ENCODE measurements at places on chromosomes 7 and 10.

DNA sequence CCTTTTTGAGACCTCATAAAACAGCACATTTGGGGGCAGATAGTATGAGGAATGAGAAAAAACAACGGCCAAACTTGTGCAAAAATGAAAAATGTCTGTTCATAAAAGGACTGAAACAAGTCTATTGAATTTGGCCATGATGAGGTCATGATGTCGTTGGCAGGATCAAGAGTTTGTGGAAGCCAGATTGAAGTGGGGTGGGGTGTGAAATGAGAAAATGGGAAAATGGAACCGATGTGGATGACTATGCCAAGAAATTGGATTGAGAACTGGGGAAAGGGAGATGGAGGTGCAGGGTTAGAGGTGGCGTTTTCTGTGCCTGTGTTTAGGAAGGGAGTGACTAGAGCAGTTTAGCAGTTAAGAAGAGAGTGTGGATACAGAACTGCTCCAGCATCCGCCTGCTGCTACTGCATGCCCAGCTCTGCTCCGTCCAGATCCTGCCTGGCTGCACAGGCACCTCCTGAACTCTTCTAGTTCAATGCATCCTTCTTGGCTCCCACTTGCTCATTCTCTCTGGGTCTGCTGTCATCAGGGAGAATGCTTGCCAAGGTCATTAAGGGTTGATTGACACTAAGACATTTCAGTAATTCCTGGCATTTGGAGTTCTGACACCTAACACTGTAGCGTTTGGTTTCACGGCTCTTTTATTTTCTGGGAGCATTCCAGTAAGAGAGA is 111.9 kb downstream of the GALNT17 start:
- DNase-seq: no peak

- no peak for DNase-seq
Measured at GRCh38 chr7:42175834-42176723, 60.9 kb downstream of the GLI3 start.

GRCh38 chr10:7491949-7492659 is 81.3 kb upstream of the SFMBT2 start:
- DNase-seq: no peak

- no peak for DNase-seq
Measured at GRCh38 chr7:111855161-111855841, 293.0 kb upstream of the IMMP2L start.

DNA sequence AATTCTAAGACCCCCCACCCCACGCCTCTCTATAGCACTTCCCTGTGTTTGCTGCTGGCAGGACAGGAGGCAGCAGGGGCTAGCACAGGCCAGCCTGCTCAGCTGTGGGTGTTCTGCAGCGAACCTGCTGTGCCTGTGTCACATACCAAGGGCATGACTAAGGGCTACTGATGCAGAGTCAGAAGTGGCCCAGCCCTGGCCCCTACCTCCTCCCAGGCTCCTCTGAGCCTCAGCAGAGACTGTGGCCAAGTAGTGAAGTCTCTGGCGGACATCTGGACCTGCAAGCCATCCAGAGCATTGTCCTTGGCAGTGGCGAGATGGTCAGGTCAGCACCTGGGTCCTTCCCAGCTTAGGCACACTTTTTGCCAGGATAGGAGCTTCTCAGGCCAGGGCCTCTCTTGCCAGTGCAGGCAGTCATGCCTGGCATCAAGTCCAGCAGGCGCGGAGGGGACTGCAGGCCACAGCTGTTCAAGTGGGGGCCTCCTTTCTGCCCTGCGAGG is 116.3 kb upstream of the RET start:
- no peak for DNase-seq

DNA sequence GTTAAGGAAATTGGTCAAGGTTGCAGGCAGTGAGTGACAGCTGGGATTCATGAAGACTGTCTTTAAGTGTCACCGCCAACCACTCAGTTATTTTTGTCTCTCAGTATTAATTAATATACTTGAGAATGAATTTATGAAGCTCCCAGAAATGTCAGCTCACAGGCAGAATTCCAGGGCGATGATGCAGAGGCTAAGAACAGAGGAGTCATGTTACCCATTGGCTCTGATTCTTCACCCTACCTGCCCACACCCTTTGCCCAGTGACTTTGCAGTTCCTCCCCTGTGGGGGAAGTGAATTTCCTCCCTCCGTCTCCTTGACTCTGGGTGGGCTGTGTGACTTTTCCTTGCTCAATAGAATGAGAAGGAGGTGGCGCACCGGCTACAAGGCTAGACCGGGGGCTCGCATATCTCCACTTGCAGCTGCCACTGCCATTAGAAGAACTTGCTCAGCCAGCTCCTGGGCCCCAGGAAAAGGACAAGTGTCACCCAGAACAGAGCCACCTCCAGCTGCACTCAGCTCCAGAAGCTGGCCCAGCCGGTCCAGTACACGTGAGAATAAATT is 157.1 kb upstream of the PRKCQ start:
- no peak for DNase-seq

DNA sequence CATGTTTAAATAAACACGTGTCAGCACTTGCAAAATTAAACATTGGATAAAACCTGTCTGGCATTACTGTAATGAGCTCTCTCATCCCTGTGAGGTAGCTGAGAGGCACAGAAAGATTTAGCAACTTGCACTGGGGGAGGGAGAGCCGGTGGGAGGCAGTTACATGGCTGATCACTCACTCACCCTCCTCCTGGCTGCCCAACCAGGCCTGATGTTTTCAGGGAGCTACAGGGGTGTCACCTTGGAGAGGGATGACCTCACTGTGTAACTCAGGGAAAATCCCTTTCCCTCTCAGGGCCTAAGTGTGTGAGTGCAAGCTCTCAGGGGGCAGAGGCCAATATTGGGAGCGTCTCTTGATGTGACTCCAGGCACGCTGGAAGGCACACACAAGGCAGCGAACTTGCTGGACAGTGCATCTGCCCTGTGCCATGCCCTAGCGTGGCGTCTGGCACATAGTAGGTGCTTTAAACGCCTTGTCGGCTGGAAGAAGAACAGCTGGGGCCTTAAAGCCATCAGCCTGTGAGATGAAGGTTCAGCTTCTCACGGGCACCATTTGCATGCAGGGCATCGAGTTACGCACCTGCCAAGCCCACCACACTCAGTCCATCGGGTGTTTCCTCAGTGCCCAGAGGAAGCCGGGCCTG is 51.1 kb downstream of the ELFN1 start:
- no peak for DNase-seq

DNA sequence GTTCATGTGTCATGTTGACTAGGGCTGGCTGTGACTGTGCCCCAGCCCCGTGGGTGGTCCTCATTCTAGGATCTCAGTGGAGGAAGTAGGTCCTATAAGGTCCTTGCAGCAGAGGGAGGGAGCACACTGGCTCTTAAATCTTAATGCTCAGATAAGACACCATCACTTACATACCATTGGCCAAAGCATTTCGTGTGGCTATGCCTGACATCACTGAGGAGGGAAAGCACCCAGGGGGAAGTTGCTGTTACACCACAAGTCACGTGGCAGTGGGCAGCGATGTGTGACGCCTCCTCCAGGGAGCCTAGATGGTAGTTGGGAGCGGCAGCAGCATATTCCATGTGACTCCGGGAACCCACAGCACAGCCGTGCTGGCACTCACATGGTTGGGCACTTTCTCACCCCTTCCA is 224.7 kb upstream of the SH2B2 start:
- no peak for DNase-seq

DNA sequence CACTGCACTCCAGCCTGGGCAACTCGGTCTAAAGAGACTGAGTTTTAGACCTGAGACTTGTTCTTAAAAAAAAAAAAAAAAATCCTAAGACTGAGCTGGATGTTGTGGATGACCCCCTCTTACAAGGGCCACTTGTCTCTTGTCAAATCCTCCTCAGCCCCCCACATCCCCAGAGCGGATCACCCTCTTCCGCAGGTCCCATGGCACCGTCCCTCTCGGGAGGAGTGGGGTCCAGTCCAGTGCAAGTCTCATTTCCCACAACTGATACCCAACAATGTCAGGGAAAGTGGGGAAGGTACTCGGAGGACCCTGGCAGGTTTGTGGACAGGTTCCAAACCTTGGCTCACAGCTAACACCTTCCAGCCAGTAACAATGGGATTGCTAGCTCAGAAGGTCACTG is 100.3 kb downstream of the ELFN1 start:
- DNase-seq: no peak

GRCh38 chr10:2165771-2166460 is 428.6 kb upstream of the ADARB2 start:
- no peak for DNase-seq

- no peak for DNase-seq
Measured at GRCh38 chr10:24440817-24441797, 232.2 kb downstream of the KIAA1217 start.

DNA sequence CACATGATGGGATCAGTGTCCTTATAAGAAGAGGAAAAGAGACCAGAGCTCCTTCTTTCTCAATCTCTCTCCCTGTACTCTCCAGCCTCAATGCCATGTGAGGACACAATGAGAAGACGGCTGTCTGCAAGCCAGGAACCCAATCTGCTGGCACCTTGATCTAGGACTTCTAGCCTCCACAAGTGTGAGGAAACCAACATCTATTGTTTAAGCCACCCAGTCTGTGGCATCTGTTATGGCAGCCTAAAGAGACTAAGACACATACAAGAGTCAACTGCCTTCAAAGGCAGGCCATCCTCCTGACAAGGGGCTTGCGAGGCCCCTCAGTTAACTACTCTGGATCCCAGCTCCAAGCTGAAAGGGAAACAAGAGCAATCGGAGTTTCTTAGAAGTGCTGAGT is 218.2 kb upstream of the FRMD4A start:
- DNase-seq: no peak

DNA sequence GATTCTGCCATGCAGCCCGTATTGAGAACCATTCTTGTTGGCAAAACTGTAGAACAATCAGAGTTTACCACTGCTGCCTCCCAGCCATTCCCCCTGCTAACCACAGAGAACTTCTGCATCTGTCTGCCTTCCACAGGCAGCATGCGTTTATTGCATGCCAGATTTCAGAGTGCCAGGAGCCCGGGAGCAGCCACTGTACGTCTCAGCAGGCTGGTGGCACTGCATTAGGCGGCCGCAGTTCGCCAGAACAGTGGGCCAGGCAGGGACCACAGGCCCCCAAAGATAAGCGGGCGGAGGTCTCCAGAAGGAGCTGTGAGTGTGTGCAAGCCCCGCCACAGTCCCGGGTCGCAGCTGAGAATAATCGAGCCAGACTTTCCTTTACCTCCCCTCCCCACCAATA is 31.8 kb downstream of the ZNF467 start:
- no peak for DNase-seq

GRCh38 chr10:112732277-112732921 is 217.6 kb upstream of the TCF7L2 start:
- no peak for DNase-seq

GRCh38 chr7:111560773-111561653 is 1.3 kb downstream of the IMMP2L start:
- no peak for DNase-seq

DNA sequence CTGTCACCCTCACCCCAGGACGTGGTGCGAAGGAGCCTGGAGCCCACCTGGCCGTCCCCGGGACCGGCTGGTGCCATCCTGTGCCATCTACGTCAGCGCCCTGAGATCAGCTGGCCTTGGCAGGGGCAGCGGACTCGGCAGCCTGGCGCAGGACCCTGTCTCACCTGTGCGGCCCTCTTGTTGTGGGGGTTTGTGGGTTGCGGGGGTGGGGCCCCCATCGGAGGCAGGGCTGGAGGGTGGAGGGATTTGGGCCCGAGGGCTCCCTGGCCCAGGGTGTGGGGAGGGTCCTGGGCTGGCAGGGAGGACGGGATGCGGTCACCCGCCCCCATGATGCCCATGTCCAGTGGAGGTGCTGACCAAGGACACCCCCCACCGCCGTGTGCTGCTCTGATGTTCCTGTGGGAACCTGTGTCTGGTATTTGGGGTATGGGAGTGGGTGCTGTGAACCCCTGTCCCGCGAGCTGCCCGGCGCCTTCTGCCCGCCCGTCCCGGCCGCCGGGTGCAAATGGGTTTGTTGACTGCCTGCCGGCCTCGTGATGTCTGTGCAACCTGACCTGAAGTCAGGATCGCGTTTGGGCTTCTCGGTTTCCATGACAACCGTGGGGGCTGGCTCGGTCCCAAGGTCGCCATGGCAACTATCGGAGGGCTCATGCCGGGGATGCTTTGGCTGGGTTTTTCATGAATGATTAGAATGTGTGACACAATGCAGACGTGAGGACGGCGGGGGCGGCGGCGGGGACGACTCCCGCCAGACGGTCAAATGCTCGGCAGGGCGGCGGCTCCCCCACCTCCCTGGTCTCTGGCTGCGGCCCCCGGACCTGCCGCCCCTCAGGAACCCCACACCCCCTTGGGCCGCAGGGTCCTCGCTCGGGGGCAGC is 7.3 kb downstream of the MAFK start:
- DNase-seq: no peak

DNA sequence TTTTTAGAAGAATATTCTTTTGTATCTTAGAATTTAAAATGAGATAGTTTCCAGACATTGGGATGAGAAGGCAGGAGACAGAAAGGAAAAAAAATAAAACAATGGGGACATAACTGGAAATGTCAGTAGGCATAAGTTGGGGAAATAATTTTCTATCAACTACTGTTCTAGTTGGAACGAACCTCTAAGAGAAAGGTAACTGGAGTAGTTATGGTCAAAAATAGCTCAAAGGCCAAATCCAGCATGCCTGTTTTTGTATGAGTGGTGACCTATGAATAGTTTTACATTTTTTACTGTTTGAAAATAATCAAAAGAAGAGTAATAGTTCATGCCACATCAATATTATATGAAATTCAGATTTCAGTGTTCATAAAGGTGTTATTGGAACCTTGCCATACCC is 252.2 kb upstream of the CSTF2T start:
- no peak for DNase-seq

- no peak for DNase-seq
Measured at GRCh38 chr10:122269059-122269687, 1.9 kb upstream of the BTBD16 start.

- DNase-seq: no peak
Measured at GRCh38 chr7:110224643-110225042, 866.3 kb upstream of the LRRN3 start.

DNA sequence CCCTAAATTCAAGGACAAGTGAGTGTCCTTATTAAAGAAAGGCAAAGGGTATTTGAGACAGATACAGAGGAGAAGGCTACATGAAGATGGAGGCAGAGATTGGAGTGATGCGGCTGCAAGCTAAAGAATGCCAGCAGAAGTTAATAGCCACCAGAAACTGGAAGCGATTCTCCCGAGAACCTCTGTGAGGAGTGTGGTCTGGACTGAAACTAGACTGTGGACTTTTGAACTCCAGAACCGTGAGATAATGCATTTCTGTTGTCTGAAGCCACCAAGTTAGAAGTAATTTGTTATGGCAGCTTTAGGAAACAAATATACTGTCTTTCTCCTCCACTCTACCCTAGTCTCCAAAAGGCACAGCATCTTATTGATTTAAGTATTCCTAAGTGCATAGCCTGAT is 80.3 kb upstream of the CREB5 start:
- no peak for DNase-seq

- no peak for DNase-seq
Measured at GRCh38 chr10:37972396-37972795, 4.1 kb downstream of the ZNF25 start.

GRCh38 chr7:115319541-115319940 is 397.6 kb downstream of the MDFIC start:
- no peak for DNase-seq

Measured in cortex of kidney (tissue), 1 donor.